Activated T-helper 9 cell treated with anti-CD3 and anti-CD28 coated beads, Interleukin-2, amount 50 U/mL, for 16 hours (primary cell): ENCODE measurements at places on chromosomes 16 and 17.

GRCh38 chr16:31265329-31266245, 5.8 kb downstream of the ITGAM start:
- peak; percentile 63 for DNase-seq

DNA sequence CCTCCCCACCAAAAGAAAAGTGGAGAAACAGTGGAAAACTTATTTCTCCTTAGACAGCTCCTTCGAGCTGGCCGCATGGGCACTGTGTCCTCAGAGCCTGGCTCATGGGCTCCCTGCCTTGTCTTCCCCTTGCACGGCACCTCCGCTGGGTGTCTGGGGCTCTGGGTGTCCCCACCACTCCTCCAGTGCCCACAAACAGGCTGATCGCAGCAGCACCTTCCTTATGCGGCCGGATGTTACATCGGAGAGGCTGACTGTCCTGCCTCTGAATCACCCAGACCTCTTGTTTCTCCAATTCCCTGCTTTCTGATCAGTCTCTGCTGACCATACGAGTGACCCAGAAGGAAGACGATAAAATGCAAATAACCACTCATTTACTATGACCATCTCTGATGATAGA, 121.7 kb downstream of the SLC39A11 start:
- DNase-seq: no peak

- no peak for DNase-seq
Measured at GRCh38 chr17:3645310-3645709, 8.8 kb downstream of the CTNS start.

- DNase-seq: peak; percentile 42
Measured at GRCh38 chr17:48814504-48814903, 2.5 kb downstream of the TTLL6 start.

DNA sequence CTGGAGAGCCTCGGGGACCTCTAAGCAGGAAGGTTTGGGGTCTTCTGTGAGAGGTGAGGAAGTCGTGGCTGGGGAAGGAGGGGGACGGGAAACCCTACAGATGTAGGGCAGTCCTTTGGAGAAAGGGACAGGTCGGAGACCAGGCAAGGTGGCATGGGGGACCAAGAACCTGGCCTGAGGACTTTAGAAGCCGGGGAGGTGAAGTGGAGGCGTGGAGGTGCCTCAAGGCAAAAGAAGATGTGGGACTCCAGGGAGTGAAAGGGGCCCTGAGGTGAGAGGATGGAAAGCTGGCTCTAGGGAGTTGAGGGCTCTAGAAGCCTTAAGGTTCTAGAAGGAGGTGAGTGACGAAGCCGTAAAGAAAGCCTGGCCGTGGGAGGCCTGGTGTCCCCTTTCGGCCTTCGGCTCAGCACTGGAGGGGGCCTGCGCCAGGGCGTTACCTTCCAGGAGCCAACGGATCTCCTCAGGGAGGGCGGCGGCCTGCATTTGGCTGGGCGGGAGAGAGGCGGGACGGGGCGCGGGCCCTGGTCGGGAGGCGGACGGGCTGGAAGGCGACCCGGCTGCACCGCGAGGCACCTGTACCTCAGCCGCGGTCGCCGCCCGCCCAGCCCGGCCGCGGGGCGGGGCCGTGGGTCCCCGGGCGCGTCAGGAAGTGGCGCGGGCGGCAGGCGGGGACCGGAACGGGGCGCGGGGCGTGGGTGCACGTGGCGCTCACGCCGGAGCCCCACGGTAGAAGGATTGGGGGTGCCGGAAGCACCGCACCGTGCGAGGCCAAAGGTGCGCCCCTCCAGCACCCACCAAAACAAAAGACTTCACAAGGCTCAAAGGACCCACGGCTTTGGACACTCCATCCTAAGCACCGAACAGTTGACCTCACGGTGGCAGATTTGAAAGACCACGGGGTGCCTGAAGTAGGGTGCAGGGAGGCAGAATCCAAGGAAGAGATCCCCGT, at the start of gene SKAP1:
Gene SKAP1 (minus strand): TSS at position 577 of the 949 bp plus-strand sequence.
- DNase-seq: peak; percentile 63

GRCh38 chr17:65324611-65325342, 187.6 kb downstream of the RGS9 start:
- no peak for DNase-seq

GRCh38 chr17:61756561-61756960, 106.8 kb downstream of the BRIP1 start:
- DNase-seq: no peak

DNA sequence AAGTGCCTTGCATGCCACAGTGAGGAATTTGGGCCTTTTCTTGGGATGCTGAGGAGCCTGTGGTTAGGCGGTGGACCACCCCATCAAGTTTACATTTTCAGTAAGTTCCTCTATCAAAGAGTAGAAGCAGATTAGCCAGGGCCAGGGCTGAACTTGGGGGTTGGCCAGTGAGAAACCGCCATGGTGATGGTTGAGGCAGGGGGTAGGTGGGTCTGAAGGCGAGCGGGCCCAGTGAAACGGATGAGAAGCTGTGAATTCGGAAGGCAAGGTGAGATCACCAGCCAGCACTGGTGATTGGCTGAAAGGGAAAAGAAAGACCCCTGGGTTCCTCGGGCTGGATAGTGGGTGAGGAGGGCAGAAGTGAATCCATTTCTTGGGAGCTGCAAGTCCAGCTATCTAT, 311.4 kb downstream of the CBLN1 start:
- DNase-seq: no peak

DNA sequence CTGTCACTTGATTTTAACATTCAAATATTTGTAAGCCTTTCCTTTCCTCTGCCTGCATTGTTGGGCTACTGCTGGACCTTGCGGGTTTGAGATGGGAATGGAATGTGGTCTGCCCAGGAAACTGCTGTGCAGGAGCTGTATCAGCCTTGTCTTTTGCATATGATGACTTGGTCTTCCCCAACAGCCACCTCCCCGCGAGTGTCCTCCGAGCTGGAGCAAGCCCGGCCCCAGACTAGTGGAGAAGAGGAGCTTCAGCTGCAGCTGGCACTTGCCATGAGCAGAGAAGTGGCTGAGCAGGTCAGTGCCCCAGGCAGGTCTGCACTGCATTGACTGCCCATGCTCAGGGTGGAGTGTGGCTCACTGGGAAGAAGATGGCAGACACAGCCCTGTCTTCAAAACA, 52.8 kb downstream of the B9D1 start:
- no peak for DNase-seq

DNA sequence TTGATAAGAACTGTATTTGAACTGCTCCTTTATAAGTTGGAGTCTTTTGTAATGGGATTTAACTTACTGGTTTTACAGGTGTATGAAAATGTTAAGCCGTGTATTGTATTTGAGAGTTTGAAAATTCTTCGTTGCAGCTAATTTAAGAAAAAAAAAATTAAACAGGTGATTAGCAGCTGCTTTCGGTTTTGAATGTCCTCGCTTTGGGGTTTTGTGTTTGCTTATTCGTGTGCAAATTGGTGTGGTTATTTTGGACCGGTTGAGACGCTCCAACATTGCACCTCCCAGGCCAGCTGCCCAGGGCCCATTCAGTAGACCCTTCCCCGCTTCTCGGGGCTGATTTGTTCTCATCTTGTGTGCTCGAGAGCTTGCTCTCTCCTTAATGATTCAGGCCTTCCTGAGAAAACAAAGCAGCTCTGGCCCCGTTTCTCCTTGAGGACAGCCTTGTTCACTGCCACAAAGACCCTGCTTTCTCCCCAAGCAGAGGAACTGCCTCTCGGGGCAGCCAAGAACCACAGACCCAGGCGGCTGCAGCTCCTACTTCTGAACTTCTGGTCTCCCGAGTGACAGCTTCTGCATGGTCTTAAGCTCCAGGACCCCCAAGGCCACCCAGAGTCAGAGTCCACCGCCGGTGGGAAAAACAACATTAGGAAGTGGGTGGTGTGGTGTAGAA, 100.5 kb downstream of the MSI2 start:
- no peak for DNase-seq

DNA sequence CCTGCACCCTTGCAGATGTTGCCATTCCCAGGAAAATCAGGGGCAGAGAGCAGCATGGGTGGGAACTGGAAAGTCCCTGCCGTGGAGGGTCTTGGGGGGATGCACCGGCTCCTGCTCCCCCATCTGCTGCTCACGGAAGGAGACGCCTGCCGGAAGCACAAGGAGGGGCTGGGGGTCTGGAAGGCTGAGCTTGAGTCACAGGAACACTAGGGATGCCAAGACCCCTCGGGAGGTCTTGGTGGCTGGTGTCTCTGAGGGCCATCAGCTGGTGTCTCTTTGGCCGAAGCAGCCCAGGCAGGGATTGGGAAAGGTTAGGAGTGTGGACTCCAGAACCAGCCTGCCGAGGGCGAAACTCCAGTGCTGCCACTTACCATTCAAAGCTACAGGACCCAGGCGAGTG, 29.4 kb upstream of the GNA13 start:
- no peak for DNase-seq

- DNase-seq: no peak
Measured at GRCh38 chr16:79437764-79438751, 162.5 kb downstream of the MAF start.

DNA sequence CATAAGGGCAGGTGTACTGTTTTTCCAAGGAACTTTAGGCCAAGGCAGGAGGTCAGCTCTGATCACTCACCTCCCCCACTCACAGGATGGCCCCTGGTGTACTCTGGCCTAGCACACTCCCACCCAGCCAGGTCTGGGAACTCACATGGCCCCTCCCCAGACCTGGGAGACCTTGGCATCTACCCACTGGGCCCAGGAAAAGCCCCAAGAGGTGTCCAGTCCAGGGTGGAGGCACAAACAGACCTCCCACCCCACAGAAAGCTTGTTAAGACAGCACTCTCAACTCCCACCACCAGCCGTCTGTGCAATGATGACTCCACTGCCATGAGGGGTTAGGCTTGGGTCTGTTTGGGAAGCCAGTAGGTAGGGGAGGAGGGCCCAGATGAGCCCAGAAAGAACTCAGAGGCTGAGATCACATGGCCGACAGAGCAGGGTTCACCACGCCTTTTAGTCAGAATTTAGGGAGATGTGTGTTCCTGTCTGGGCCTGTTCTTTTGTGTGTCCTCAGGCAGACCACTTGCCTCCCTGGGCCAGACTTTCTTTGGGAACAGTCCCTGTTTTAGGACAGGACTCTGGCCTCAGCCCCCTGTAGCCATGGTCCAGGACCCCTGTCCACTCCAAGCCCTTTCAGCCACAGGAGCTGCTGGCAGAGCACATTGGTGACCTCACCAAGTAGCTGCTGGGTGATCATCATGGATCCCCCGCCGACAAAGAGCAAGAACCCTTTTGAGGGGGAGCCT, 12.1 kb upstream of the CBFB start:
- no peak for DNase-seq

- no peak for DNase-seq
Measured at GRCh38 chr17:70086516-70086915, 11.5 kb downstream of the KCNJ16 start.

DNA sequence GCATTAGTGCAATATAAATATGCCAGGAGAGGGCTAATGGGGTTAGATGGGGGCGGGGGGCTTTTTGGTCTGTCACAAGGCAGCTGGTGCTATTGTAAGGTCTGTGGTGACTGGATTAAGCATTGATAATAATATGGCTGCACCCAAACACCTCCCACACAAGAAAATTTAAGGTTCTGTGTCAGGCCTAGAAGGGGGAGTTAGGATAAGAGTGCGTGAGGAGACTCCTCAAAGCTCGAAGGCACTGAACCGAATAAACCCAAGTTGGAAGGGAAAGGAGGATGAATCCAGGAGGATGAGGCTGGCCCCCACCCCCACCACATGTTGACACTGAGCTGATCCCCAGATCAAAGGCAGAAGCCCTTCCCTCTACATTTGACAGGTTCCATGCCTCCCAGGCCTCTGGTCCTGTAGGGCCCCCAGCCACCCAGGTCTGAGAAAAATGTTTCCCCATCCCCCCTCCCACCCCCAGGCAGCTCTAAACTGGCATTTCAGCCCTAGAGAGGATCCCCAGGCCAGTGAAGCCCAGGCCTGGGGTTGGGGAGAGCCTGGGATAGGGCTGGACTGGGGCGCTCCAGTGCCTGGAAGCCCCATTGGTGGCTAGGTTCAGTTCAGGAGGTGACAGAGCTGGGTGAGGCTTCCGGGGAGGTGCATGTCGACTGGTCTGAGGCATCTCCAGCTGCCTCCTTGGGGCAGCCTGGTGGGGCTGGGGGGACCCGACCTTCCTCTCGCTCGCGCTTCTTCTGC, 1.7 kb downstream of the HOXB1 start:
- no peak for DNase-seq

DNA sequence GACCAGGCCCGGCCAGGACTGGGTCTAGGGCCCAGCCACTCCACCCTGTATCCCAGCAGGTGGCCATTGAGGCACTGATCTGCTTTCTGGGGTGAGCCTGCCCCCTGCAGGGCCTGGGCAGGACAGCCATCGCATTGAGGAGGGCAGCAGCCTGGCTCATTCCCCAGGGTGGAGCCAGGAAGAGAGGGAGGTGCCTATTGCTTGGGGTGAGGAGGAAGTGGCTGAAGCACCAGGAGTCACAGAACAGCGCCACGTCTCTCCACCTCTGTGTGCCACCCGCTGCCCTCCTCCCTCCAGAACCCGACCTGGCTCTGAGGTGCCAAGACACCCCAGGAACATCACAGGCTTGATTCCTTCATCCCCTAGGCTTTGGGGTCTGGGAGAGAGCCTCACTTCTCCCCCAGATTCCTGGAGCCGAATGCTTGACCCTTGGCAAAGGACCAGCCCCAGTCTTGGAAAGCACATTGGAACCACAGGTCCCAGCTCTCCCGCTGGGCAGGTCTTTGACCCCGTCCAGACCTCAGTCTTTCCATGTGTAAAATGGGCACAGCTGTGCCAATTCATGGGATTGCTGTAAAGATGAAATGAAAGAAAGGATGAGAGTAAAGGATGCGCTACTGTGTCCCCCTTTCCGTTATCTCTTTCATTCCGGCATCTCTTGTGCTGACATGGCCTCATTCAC, 7.2 kb upstream of the KRT36 start:
- DNase-seq: peak; percentile 34

DNA sequence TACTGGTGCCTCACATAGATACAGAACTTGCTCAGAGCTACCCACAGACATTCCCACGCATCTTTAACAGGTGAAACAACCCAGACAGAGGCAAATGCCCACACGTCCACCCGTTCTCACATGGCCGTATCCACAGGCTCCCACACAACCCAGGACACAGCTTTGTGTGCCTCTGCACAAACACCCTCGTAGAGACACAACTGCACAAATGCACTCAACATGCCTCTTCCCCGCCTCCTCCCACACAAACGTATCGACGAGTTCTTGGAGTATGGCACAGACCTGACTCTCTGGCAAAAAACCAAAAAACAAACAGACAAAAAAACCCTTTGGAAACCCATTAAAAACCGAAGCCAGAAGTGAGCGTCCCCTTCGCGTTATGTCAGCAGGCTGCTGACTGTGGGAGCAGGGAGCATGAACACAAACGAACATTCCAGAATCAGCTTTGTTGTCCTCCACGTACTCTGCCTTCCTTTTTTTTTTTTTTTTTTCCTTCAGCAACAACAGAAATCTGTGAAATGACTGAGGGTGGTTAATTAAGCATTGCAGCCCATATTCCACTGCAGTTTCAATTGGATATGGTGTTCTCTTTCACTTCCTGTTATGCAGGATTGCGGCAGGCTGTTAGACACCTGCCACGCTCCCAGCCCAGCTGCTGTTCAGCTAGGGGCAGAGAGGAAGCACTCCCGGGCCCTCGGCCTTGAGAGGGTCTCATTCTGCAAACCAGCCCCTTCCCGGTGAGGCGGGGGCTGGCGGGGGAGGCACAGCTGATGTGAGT, 313.7 kb downstream of the MAF start:
- DNase-seq: peak; percentile 16
